ENCODE measurements at places on chromosomes 12 and 14.

DNA sequence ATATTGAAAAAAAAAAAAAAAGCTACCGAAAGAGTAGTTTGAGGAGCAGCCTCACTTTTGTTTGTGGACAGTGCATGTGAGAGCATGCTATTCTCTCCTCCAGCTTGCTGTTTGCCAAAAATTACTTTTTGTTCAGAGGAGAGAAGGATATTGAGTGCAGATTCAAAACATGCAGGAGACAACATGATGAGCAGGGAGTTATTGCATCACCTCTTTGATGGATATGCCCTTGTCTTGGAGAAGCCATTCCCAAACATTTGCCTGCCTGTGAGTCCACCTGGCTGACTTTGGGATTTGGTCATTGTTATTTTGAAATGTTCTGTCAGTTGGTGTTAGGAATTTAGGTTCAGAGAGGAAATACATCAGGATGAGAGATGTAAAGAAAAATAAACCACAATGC, 2.4 kb downstream of the C12orf75 start:
- no peak for DNase-seq

DNA sequence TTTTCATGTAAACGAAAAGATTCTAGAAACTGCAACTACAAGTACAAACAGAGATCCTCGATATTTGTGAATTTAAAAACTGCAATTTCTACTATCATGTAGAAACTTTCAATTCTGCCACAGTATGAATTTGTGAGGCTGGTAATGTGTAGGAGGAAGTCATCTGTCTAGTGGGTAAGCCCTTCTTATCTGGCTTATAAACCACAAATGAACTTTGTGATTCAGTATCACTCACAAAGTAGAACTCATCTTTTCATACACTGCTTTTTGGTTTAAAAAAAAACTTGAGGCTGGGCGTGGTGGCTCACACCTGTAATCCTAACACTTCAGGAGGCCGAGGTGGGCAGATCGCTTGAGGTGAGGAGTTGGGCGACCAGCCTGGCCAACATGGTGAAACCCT, 20.7 kb downstream of the GTF2A1 start:
- no peak for DNase-seq

- DNase-seq, result no peak
These were observed 1.7 kb upstream of the GPR68 start for GRCh38 chr14:91246051-91246852.

DNA sequence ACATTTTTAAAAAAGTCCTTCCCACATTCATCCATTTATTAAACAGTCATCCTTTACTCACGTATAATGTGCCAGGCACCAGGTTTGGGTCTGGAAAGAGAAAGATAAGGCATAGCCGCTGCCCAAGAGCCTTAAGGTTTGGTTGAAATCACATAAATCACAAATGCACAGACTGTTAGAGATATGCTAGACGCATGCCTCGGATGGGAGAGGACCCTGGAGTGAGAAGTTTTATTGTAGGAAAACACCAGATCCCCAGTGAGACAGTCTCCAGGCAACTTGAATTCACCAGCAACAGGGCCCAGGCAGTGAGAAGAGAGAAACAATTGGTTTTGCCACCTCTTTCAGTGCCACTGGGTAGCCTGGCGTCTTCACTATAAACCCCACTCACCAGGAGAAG, 305.9 kb upstream of the AMIGO2 start:
- DNase-seq, result no peak

- no peak for DNase-seq
These were observed 31.3 kb downstream of the CLECL1 start for GRCh38 chr12:9701380-9702154.

DNA sequence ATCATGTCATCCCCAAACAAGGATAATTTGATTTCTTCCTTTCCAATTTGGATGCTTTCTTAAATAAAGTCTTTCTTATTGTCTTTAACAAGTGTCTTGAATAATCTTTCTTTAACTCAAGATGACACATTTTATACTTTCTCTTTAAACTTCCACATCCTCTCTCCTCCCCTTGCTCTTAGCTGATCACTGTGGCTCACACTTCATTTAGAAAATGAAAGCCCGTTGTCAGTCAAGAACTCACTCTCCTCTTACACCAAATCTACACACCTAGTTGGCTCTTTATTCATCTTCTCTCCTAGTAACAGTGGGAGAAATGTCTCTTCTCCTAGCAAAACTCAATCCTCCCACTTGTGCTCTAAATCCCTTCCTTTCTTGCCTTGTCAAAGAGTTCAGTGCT, 10.4 kb upstream of the RMST start:
- DNase-seq, result no peak

DNA sequence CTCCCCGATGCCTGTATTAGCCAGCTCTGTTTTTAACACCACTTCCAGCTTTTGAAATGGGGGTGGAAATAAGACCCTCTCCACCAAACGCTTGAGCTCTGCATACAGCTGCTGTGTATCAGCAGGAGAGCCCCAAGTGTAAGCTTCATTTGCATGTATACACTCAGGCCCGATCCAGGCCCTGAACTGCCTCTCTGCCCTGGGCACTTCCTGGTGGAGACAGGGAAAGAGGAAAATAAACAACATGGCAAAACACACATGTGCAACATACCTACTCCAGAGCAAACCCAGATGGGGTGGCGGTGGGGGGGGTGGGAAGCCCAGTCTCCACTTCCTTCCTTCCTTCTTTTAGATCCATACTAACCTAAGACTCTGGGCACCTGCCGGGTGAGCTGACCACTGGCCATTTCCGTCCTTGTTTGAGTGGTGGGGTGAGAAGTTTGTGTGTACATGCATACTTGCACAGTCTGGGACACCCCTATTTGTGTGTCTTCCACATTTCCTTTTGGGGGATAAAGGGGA, 55.3 kb downstream of the RBM19 start:
- DNase-seq, result no peak

DNA sequence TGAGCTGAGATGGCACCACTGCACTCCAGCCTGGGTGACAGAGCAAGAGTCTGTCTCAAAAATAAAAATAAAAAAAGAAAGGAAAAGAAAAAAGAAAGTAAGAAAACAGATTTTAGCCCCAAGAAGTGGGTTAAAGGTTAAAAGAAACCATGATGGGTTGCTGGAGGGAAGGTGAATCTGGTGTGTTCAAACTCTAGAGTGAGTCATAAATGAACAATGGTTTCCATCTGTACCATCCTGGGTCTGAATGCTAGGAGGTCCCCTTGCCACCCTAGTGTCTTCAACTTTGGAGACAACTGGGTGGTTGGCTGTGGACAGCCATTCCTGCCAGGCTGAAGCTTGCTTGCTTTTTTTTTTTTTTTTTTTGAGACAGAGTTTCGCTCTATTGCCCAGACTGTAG, 1.6 kb upstream of the RPS26 start:
- DNase-seq, result no peak

GRCh38 chr12:2855546-2855945, 1.3 kb downstream of the TEX52 start:
- no peak for DNase-seq

DNA sequence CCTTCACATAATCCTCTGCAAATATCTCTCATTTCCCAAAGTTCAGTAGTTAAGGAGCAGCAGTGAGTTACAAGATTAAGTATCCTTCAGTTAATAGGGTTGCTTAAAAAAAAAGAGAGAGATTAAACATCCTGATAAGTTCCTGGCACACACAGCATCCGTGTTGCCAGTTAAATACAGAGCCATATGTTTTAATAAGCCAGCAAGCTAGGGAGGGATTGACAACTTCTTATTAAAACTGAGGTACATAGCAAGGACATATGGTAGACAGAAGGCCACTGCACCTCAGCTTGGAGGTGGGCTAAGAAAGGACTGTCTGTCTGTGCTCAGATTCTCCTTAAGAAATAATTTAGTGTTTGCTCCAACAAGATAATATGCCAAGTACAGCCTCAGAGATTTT, 9.6 kb upstream of the TMEM30B start:
- no peak for DNase-seq

DNA sequence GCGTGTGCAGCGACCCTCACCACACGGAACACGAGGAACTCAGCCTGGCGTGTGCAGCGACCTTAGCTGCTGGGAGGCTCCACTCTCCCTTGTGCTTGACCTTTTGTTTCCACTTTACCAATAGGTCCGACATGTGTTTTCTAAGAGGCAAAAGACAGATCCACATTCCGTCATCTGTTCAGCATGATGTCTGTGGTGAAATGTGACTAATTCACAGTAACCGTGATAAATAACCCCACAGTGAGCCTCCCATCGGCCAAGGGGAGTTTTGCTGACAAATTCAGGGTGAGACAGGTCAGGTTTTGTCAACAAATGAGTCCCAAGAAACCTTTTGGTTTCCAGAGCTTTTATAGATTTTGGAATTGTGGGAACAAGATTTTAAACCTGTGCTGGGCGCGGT, 55.9 kb downstream of the MOK start:
- no peak for DNase-seq

GRCh38 chr12:10453156-10453555, at the start of gene KLRC1:
Gene KLRC1, minus strand, starts transcription at chr12:10453377. Its CDS starts 2,221 bp downstream, at chr12:10451156.
- DNase-seq, result no peak

- DNase-seq, result no peak
These were observed 467.8 kb downstream of the NRXN3 start for GRCh38 chr14:78637908-78638475.

- no peak for DNase-seq
These were observed 56.6 kb upstream of the SRSF5 start for GRCh38 chr14:69710378-69710777.

DNA sequence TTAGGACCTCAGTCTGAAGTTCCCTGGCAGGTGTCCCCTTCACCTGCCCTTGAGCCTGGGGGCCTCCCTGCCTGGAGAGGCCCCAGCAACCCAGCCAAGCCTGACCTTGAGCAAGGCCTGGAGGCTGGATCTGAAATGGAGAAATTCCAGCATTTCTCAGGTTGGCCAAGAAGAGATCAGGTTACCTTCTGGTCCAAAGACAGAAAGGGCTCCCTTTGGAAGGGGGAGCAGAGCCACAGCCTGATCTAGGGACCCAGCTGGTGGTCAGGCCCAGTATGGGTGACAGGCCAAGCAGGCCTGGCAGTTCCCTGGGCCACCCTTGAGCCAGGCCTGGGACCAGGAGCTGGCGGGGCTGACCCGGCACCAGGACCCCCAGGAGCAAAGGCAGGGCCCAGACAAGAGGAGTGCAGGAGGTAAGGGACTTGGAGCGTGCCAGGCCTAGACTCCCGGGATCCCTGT, 82.8 kb downstream of the TNFAIP2 start:
- no peak for DNase-seq

GRCh38 chr14:30252783-30253674, 305.9 kb upstream of the G2E3 start:
- DNase-seq, result no peak

- DNase-seq, result no peak
These were observed 61.2 kb downstream of the FBXL14 start for GRCh38 chr12:1533205-1533601.

- DNase-seq, result no peak
These were observed 8.3 kb downstream of the GALNT16 start for GRCh38 chr14:69268223-69268622.

DNA sequence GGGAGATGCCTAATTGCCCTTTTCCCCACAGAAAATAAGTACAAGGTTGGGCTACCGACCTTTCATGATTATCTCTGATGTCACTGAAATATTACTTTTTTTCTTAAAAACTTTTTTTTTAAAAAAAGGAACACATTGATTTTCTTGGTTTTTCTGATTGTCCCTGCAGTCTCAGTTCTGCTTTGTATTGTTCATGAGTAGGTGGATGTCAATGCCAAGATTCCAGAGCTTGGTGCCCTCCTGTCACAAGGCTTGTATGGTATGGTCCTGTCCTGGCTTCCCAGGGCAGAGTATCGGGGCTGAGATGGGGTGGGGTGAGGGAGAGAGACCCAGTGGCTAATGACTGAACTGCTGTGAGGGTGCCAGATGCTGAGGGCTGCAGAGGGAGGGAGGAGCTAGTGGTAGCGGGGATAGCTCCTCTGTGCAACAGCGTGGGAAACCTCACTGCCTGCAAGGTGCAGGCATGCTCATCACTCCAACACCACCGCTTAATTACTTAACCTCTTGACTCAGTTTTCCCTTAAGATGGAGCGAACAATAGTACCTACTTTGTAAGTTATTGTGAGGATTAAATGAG, 4.4 kb upstream of the CTDSP2 start:
- no peak for DNase-seq

DNA sequence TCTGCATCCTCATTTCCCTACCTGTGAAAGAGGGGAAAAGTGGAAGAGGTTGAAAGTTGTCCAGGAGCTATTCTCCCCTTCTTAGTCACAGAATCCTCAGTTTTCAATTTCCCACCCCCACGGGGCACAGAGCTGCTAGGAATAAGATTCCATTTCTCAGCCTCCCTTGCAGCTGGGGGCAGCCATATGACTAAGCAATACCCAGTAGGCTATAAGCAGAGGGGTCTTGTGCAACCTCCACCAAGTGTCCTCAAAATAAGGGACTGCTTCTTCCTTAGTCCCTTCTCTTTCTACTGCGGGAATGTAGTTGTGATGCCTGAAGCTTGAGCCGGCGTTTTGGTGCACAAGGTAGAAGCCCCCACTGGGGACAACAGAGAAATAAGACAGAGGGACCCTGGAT, 40.9 kb downstream of the VWF start:
- no peak for DNase-seq

- no peak for DNase-seq
These were observed 85.7 kb downstream of the KIF26A start for GRCh38 chr14:104224131-104224505.

DNA sequence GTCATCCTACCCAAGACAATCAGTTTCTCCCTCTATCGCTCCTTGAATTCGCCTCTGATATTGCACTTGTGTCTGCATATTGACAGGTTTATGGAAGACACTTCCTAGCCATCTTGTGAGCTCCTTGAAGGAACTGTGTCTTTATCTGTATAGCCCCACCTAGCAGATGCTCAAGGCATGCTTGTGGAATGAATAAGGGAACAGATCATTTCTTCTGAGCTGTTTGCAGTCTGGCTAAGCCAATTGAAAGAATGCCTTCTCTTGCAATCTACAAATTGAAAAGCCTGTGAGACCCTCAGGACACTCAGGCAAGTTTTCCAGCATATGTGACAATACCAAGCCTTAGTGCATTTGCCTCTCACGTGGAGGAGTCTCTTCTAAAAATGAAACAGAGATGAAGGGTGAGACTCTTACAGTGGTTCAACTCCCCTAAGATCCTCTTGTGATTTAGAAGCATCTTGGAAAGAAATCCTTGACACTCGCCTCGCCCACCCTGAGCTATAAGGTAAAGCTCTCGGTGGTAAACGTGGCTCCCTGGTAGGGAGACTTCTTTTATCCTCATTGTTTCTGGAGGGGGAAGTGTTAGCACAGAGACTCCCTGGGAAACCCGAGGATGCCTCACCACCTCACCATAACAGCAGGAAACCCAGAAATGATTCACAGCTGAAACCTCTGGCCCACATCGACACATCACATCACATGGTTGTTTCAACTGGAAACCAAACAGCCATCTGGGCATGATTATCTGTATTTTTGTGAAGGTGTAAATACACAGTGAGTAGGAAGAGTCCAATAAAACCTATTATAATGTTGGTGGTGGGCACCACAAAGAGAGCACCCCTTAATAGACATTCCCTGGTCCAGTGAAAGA, 112.3 kb upstream of the BCL2L14 start:
- DNase-seq, result no peak

DNA sequence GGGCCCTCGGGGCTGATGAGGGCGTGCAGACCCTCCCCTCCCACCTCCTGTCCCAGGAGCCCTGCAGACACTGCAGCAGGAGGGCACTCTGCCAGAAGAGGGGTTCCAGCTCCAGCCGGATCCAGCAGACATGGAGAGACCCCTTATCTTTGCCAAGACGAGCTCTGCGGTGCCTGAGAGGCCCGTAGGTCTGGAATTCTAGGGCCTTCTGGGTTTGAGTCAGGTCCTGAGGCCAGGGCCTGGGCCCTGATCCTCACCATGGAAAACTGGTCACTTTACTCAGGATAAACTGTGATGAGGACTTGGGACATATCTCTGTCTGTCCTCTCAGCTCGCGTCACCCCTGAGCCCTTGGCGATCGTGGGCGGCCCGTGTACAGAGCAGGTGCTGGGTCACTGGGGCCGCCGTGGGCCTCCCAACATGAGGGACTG, 13.8 kb downstream of the MEG3 start:
- DNase-seq, result no peak
